ENCODE measurements at places on chromosomes 16 and 17.

DNA sequence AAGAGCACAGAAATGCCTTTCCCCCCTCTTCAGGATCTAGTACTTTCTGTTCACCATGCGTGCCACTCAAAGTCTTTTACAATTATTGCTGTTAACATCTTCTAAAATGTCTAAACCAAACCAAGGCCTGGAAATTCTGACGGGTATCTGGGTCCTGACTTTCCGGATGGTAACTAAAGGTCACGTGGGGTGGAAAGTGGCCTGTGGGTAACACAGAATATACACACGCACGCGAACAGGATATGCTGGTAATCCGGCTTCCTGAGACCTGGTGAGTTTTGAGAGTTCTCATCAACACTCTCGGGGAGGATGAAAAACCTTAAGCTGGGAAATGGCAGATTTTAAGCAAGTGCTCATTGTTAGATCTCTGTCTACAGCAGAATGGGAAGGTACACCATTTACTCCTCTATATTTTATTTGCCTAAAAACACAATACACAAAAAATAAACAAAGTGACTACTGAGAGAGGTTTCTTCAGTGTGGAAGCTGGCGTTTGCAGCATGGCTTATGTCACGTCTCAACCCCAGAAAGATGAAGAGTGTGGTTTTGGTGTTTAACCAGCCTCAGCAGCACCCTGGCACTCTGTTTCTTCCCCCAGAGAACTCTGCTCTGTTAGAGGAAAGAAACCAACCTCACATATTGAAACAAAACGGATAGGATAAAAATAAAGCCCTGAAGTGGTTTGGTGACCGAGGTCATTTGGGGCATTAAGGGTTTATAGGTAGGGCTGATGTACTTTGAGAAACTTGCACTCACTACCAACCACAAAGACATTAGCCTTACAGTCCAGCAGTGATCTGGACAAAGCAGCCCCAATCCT lies 37.3 kb downstream of the SMG6 start:
- DNase-seq = no peak

DNA sequence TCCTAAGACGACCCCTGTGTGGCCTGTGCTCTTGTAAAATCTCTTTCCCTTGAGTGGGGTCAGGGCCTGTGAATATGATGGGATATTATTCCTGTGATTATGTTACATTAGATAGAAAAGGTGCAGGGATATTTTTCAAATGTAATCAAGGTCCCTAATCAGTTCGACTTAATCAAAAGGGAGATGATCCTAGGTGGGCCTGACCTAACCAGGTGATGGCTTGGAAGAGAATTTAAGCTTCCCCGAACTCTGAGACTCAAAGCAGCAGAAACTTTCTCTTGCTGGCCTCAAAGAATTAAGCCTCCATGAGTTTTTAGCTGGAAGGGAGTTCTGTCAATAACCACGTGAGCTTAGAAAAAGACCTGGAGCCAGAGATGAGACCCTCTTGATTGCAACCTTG lies 124.7 kb downstream of the MAF start:
- DNase-seq = no peak

GRCh38 chr16:87956365-87957231 lies 5.4 kb downstream of the BANP start:
- DNase-seq = no peak

- DNase-seq = no peak
Observed at GRCh38 chr16:14434860-14435259, 195.2 kb downstream of the PARN start.

- no peak for DNase-seq
Observed at GRCh38 chr16:55076053-55076452, 145.4 kb downstream of the IRX5 start.

- no peak for DNase-seq
Observed at GRCh38 chr17:46810837-46811236, 7.7 kb downstream of the WNT3 start.

DNA sequence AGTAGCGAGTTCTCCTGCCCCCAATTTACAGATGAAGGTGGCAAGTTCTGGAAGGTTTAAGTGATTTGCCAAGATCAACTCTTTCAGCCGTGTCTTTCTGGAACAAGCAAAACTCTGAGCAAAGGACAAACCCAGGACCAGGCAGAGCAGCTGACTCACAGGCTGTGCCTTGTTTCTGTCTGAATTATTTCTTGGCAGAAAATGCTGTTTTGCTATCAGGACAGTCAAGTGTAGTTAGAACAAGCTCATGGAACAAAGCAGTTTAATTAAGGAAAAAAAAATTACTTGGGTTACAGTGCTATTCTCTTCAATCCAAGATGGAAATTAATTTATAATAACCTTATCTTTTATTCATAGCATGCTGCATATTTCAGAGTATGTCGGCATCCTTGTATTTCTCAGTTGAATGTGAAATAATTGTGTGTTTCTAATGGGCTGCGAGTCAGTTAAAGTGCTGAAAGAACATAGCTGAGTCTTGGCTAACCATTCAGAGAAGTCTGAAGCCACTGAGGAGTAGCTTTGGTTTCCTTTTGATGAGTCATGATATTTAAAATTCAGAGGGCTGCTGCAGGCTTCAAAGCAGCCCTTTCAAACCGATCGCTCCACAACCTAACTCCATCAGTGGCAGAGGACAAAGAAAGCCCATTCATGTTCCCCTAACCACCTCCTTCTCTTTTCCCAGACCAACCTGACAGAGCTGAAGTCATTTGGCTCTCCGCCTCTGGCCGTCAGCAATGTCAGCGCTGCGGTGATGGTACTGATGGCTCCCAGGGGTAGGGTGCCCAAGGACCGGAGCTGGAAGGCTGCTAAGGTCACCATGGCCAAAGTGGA lies 143.7 kb downstream of the ZNF18 start:
- no peak for DNase-seq

DNA sequence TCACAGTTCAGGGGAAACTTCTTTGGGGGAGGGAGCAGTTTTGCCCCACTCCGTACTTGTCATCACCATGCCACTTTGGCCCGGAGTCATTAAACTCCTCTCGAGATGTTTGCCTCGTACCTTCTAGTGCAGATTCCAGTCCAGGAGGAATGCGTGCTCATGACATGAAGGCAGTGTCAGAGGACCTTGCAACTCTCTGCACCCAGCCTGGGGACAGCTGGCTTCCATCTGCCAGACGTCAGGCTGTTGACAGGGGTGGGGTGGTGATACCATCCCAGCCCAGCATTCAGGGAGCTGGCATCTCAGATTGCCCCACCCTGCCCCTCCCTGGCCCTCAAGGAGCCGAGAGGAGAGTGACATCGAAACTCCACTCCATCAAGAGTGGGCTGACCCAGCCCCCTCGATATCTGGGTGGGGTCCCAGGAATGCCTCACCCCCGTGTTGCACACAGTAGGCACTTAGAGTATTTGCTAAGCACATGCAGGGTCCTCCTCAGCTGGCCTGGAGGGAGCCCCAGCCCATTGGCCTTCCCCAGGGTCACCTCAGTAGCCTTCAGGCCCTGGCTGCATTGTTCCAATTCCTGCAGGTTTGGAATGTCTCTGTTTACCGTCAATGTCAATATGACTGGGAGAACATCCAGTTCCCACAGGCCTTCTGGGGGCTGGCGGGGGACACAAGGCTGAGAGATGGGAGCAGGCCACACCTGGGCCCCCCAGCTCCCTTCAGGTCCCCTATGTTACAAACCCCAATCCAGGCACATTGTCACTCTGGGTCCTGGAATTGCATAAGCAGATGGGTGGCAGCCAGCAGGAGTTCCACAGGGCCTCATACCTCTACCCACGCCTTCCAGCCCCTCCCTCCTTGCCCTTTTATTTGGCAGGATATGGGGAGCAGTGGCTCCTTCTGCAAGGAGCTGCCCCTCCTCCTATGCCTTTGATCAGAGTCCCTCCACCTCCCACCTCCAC lies 21.3 kb upstream of the EMP2 start:
- no peak for DNase-seq

DNA sequence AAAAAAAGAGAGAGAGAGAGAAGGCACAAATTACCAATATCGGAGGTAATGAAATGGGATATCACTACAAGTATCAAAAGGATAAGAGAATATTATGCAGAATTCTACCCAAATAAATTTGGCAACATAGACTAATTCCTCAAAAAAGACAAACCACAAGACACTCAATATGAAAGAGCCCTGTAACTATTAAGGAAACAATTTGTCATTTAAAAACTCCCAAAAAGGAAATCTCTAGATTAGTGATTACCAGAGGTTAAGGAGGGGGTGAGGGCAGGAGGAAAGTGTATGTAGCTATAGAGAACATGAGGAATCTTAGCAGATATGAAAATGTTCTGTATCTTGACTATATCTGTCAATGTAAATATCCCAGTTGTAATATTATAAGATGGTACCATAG lies 54.0 kb downstream of the CFDP1 start:
- DNase-seq = no peak

GRCh38 chr16:83952940-83953795 lies at the start of gene OSGIN1:
Gene OSGIN1 (plus strand): TSS chr16:83953240. CDS start chr16:83957672, 4,432 bp downstream.
- DNase-seq = peak; percentile 89

- no peak for DNase-seq
Observed at GRCh38 chr17:60523822-60524221, 2.2 kb downstream of the APPBP2 start.

Data from AG09319 (cell line).